ENCODE measurements at places on chromosomes 11 and 22.

GRCh38 chr11:46555267-46556054, 38.4 kb downstream of the AMBRA1 start:
- no peak for DNase-seq

DNA sequence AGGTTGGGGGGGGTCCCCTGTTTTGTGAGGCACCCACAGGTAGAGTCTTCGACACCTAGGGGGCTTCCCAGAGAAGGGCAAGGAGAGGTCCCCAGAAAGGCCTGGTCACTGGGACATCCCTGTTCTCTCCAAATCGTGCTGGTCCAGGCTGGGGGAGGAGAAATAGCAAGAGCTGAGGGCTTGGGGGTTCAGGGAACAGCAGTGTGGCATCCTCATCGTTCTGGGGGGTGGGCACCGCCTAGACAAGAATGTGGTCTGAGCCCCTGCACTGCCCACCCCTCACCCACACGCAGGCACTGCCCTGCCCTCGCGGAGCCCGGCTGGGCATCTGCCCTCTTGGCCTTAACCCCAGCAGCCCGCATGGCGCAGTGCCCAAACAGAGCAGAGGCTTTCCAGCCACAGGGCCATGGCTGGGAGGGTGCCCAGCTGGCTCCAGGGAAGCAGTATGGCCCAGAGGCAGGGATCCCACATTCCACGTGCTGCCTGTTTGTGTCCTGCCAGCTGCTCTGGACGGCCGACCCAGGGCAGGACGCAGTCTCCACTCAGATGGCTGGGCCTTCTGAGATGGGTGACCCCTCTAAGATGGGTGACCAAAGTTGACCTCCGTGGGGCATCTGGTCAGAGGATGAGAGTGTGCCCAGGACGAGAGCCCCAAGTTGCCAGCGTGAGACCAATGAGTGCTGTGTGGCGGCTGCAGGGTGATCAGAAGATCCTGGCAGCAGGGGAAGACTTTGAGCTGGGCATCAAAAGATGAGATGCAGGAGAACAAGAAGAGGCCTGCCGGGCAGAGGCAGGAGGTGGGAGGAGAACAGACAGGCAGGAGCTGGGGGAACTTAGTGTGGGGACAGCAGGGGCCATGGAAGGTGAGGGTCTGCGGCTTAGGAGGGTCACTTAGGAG, 14.4 kb downstream of the SCARF2 start:
- no peak for DNase-seq

- DNase-seq, result no peak
These were observed 73.4 kb downstream of the MYEOV start for GRCh38 chr11:69367211-69367964.

DNA sequence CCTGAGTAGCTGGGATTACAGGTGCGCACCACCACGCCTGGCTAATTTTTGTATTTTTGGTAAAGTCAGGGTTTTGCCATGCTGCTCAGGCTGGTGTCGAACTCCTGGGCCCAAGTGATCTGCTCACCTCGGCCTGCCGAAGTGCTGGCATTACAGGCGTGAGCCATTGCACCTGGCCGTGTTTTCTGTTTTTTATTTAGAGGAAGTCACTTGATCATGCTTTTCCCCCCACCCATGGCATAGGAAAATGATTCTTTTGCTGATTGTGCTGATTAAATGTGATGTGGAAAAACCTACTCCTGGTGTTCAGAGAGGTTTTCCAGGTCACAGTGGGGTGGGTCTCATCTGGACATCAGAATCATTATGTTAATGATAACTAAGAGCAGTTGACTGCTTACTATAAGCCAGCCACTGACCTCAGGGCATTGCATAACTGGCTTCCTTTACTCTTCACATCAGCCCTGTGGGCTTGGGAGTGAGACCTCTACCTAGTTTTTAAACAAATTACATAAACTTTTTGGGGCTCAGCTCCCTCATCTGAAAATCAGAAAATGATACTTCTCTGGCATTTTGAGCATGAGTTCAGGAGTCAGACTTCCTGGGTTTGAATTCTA, 71.0 kb downstream of the PTPRJ start:
- no peak for DNase-seq

DNA sequence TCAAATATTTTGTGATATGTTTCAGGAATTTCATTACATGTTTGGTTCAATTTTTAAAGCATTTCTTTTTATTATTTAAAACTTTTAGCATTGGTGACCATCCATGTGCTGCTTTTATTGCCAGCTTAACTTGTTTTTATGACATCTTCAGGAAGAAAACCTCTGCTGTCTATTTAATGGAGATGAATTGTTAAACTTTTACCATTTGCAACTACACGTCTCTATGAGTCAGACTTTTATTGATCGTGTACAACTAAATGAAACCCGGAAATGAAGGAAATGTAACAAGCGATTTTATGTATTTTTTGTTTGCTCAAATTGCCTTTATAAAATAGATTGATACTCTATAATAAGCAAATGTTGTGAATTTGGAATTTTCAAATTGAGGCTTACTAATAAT, 113.0 kb downstream of the PTPRJ start:
- DNase-seq, result no peak

DNA sequence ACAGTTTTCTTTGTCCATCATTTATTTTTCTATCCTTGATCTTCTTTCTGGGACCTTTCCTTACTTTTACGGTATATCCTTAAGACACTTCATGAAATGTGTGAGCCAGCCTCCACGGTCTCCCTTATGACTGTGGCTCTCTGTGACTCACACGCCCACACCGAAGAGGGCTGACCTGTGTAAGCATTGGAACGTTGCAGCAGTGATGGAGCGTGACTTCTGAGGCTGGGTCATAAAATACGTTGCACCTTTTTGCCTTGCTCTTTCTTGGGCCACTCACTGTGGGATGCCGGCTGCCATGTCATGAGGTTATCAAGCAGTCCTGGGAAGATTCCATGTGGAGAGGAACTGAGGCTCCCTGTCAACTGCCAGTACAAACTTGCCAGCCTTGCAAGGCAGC, 96.3 kb upstream of the RAB1B start:
- no peak for DNase-seq

DNA sequence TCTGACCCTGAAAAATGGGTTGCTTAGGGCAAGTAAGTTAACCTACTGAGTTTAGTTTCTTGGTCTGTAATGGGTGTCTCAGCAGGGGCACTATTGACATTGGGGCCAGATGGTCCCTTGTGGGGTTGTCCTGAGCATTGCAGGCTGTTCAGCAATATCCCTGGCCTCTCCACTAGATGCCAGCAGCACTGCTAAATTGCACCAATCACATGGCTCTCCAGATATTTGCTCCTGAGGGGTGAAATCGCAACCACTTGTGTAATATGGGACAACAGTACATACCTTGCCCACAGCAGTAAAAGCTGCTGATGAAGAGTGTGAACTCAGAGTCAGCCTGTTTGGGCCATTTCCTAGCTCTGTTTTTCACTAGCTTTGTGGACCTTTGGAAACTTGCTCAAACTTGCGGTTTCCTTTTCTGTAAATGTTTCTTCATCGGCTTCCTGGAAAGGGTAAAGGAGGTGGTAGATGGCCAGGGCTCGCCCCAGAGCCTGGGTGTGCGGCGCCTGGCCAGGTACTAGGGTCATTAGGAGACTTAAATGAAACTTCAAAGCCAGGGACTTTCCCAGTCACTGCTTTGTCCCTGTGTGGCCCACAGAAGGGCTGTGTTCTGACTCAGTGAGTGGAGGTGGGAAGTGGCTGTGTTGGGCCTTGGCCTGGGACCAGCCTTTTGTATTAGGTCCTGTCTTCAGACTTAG, 13.0 kb downstream of the NCF4 start:
- DNase-seq, result no peak

DNA sequence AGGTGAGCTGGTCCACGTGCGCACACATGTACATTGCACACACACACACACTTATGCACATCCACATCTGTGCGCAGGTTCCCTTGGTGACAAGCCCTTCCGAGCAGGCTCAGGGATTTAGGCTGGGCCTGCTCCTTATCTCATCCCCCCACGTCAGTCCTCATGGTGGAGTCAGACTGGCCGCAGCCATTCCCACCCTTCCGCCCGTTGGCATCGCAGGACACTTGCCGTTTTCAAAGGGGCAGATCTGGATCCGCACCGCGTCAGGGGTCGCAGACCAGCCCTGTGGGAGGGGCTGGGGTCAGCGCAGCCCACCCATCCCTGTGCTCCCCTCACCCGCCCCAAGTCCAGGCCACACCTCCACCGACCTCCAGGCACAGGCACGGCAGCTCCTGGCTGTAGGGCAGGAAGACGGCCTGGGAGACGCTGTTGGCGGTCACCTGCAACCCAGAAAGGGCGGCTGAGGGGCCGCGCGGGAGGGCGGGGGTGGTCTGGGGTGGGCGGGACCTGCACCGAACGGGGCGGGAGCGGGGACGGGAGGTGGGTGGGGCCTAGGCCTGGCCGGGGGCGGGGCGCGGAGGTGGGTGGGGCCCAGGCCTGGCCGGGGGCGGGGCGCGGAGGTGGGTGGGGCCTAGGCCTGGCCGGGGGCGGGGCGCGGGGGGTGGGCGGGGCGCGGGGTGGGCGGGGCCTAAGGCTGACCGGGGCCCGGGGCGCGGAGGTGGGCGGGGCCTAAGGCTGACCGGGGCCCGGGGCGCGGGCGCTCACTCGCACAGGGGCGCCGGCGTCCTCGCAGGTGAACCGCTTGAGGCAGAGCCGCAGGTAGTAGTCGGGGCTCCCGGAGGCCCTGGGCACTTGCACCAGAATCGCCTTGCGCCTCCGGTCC, 13.3 kb downstream of the IL17REL start:
- DNase-seq, result no peak

GRCh38 chr11:34774604-34775003, 141.6 kb downstream of the APIP start:
- DNase-seq, result no peak

DNA sequence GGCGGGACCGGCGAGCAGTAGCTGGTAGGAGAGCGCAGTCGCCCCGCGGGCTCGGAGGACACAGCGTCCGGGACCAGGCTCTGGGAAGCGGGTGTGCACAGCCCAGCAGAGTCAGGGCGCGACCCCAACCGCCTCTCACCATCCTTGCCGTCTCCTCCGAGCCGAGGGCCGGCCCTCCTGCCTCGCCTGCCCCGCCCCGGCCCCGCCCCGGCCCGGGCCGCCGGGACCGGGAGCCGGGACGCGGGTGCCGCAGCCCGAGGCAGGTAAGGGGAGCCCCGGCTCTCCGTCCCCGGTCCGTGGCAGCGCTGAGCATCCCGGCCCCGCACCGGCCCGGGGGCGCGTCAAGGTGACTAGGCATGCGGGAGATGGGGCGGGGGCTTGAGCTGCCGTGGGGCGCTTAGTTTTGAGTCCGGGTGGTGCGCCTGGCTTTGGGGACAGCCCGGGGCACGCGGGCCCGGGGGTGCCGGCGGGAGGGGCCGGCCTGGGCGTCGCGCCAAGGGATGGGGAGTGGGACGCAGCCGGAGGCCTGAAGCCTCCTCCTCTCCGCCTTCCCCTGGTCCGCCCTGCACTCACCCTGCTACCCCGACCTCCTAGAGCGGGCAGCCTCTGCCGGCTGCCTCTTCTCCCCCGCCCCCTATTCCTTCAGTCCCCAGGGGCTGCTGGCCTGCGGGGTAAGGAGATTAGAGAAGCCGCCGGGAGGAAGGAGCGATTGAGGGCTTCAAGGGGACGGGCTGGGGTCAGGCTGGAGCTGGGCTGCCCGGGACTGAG, at the start of gene ABCG4:
Gene ABCG4 (plus strand): TSS at position 35 of the 768 bp plus-strand sequence. CDS start 914 bp downstream, outside the sequence.
- no peak for DNase-seq

DNA sequence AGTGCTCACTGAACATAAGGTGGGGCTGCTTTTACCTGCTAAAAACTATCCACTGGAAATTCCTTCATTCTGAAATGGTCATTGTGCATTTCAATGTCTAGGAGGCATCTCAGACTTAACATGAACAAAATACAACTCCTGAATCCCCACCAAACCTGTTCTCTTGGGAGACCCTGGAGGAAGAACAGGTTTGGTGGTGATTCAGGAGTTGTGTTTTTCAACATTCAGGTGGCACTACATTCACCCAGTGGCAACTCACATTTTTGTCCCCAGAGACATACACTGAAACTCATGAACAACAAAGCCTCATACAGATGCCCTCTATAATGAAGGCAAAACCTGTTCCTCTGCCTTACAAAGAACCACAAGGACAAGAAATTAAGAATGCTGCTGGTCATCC, 64.3 kb upstream of the CYP2D6 start:
- no peak for DNase-seq

DNA sequence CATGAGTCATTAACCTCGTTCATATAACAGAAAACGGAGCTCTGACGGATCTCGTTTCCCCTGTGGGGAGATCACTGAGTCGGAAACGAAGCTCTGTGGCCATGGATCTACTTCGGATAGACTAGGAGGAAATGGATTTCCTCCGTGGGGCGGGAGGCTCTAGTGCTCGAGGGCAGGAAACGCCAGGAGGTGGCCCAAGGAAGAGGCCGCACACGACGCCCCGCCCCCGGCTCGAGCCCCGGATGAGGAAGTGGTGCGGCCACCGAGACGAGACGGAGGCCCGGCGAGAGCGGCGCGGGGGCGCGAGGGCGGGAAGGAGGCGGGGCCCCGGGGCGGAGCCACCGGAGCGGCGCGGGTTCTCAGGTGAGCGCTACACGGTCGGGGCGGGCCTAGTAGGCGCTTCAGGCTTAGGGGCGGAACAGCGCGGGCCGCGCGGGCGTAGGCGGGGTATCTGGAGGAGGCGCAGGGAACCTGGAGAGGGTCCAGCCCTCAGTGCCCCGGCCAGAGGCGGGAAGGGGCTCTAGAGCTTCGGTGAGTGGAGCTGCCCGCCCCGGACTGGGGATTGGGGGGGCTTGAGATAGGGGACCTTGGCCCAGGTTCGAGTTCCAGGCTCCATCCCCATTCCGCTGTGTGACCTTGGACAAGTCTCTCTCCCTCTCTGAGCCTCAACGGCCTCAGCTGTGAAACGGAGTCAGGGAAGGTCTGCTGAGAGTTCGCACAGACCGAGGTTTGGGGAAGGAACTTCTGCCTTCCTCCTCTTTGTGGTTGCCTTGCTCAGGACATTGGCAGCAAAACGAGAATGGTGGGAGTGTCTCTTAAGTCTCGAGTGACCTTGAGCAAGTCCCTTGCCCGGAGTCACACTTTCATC, at the start of gene DEPDC5:
Gene DEPDC5 (plus strand): TSS at position 386 of the 868 bp plus-strand sequence. CDS start 903 bp downstream, outside the sequence.
- DNase-seq, result peak; percentile 96

DNA sequence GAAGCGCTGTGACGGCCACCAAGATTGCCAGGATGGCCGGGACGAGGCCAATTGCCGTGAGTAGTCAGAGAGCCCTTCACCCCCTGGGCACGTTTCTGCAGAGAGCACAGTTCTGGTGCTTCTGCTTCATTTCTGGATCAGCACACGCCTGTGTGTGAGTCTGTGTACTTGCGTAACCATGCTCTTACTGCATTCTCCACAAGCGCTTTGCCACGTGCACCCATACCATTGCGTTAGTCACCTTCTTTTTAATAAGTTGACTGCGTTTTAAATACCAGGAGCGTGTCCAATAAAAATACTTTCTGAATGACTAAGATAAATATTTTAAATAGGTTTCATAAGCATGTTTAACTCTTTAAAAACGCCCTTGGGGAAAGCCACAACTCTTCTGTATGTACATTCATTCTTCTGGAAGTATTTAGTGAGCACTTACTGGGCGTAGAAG, 143.0 kb upstream of the SORL1-AS1 start:
- DNase-seq, result no peak

DNA sequence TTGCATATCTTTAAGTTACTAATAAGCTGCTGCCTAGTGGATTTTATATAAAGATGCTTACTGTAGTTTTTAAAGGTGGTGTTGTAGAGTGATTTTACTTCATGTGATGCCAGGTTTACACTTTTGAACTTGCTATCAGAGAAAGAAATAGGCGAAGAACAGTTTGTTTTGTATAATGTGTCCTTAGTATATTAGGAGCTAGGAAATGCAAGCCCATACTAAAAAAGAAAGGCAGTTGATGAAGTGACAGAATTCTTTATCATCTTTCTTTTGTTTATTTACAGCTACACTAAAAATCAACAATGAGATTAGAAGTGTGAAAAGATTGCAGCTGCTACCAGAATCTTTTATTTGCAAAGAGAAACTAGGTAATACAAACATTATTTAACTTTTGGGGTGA, 12.8 kb downstream of the FBXO7 start:
- DNase-seq, result no peak
